M059J (cell line): ENCODE measurements at places on chromosomes 12 and 14.

GRCh38 chr14:33376510-33376909, 437.8 kb downstream of the NPAS3 start:
- DNase-seq, result no peak

- peak; percentile 56 for DNase-seq
These were observed 195.7 kb downstream of the TMEM117 start for GRCh38 chr12:44031472-44032185.

- DNase-seq, result peak; percentile 28
These were observed 20.1 kb upstream of the PLEKHG3 start for GRCh38 chr14:64684091-64684490.

DNA sequence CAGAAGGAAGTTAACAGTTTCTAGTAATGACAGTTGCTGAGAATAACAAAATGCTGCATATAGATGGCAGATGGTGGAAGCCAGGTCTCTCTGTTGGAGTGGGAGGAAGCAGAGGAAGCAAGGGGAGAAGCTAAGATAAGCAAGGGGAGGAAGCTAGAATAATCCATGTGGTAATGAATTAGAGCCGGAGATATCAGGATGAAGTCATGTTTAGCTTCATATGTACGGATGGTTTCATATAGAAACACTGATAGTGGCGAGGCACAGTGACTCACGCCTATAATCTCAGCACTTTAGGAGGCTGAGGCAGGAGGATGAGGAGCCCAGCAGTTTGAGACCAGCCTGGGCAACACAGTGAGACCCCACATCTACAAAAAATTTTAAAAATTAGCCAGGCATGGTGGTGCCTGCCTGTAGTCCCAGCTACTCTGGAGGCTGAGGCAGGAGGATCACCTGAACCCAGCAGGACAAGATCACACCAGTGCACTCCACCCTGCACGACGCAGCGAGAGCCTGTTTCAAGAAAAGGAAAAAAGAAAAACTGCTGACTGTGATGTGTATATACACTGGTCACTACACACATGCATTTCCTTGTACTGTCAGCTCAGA, 49.2 kb downstream of the ANAPC7 start:
- no peak for DNase-seq

DNA sequence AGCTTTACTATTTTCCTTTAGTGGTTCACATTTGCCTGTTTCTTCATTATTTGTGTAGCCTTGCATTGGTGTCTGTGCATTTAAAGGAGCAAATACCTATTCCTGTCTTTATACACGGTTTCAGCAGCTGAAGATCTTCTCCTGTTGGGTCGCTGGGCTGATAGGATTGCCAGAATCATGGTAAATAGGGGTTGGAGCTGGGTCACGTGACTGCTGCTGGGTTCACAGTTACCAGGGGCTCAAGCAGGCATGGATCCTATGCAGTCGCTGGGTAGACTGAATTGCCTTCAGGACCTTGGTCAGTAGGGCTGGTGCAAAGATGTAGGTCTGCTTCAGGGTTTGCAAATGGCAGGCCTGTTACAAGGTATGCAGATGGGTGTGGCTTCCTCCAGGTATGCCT, 398.4 kb downstream of the RPS29 start:
- DNase-seq, result no peak
